Activated T-cell treated with anti-CD3 and anti-CD28 coated beads, Interleukin-2, amount 50 U/mL, for 48 hours (primary cell): ENCODE measurements at places on chromosomes 11 and 22.

DNA sequence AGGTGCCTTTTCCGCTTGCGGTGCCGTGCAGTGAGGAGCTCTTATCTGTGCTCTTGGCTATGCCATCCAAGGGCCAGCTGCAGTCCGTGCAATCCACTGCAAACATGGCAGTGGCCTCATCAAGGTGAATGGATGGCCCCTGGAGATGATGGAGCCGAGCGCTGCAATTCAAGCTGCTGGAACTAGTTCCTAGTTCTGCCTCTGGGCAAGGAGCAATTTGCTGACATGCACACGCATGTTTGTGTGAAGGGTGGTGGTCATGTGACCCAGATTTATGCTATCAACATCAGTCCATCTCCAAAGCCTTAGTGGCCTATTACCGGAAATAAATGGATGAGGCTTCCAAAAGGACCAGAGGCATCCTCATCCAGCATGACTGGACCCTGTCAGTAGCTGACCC lies 3.1 kb upstream of the EHD1 start:
- no peak for DNase-seq

GRCh38 chr22:35043252-35043933 lies 22.6 kb upstream of the ISX start:
- DNase-seq = no peak

DNA sequence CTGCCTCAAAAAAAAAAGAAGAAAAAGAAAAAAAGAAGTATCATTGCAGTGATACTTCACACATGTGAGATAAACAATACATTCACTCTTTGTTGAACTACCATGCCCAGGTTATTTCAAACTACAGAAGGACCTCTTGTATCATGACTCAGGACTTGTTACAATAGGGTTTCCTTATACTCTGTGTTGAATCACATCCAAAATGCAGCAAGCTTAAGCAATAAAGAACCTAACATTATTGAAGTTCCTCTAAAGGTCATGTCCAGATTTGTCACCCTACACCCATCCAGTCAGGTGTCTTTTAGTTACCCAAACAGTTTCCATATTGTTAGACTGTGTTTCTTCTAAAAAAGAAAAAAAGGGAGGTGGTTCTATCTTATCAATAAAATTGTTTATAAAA lies 26.9 kb upstream of the ALKBH3 start:
- no peak for DNase-seq

GRCh38 chr11:111308140-111308539 lies 9.8 kb downstream of the POU2AF3 start:
- DNase-seq = no peak

GRCh38 chr11:110356762-110357671 lies 60.6 kb upstream of the RDX start:
- no peak for DNase-seq

DNA sequence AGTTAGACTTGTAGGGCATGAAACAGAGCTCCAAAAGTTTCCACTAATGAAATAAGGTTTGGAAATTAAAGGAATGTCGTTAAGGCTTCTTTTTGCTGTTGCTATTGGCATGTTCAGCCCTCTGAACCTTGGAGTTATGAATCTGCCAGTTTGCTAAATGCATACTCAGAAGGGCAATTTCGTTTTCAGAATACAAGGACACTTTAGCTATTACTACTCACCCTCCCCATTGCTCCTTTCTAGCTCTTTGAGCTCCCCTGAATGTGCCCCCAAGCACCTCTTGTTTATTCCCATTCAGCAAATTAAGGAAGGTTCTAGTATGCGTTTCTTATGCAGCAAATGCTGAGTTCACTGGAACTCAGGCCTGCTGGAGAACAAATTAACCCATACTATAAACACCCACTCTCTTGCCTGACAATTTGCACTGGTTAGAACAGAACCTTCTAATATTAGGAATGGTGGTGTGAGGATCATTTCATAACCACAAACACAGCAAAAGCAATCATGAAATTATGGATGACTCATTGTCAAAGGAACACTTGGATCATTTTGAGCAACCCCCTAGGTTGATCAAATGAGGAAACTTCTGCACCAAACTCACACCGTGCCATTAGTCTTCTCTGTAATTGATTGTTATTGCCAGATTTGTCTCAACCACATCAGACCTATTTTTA lies 26.2 kb upstream of the LIN7C start:
- no peak for DNase-seq

- DNase-seq = no peak
Measured at GRCh38 chr22:28015676-28016601, 96.9 kb upstream of the PITPNB start.

DNA sequence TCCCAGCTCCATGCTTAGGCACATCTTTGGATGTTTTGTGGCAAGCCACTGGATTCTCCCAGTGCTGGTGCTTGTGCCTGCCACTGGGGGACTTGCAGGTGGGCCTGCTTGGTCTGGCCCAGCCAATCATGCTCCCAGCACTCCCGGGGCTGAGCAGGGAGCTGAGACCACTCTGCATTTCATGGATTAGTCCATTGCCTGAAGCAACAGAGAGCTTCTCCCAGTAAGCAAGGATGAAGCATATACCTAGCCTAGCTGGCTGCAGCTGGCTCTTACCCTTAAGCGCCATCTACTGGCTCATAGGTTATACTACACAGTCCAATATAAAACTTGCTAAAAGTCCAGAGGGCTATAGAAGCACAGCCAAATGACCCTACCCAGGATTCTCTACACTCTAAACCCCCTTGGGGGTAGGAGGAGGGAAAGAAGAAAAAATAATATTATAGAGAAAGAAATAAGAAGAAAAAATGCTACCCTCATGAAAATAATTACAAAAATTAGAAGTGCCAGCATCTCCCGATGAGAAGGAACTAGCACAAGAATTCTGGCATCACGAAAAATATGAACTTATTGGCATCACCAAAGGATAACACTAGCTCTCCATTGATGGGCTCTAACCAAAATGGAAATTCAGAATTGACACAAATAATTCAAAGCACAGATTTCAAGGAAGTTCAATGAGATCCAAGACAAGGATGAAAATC lies 275.3 kb downstream of the C11orf87 start:
- DNase-seq = no peak

- DNase-seq = no peak
Measured at GRCh38 chr22:43148581-43148980, 2.8 kb upstream of the TSPO start.

- no peak for DNase-seq
Measured at GRCh38 chr22:26927821-26928220, 270.4 kb downstream of the MIAT start.

GRCh38 chr11:45341372-45341771 lies 55.2 kb upstream of the SYT13 start:
- no peak for DNase-seq

DNA sequence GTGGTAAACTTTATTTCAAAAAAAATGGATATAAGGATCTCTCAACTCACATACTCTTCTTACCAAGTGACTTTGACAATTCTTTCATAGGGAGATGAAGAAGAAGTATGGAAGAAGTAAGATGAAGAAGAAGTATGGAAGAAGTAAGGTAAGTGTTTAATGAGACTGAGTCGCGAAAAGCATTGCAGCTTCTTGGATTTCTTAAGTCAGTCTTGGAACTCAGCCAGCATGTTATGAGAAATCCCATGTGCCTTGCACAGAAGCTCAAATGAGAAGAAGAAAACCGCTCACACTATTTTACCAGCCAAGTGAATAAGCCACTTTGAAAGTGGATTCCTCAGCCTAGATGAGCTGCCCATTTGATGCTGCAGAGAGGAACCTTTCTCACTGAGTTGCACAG lies 332.0 kb upstream of the CCDC179 start:
- DNase-seq = no peak

DNA sequence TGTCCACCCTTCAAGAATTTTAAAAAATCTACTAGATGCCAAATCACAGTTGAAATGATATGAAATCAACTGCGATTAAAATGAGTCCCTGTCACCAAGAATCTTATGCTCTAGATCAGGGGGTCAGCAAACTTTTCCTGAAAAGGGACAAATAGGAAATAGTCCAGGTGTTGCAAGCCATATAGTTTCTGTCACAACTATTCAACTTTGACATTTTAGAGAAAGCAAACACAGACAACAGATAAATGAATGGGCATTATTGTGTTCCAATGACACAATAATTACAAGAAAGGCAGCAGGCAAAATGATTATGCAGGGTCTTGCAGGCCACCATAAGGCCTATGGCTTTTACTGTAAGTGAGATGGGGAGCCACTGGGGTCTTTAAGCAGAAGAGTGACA lies 58.6 kb downstream of the IMMP1L start:
- DNase-seq = no peak

GRCh38 chr11:363948-364761 lies 5.1 kb upstream of the B4GALNT4 start:
- peak; percentile 70 for DNase-seq

DNA sequence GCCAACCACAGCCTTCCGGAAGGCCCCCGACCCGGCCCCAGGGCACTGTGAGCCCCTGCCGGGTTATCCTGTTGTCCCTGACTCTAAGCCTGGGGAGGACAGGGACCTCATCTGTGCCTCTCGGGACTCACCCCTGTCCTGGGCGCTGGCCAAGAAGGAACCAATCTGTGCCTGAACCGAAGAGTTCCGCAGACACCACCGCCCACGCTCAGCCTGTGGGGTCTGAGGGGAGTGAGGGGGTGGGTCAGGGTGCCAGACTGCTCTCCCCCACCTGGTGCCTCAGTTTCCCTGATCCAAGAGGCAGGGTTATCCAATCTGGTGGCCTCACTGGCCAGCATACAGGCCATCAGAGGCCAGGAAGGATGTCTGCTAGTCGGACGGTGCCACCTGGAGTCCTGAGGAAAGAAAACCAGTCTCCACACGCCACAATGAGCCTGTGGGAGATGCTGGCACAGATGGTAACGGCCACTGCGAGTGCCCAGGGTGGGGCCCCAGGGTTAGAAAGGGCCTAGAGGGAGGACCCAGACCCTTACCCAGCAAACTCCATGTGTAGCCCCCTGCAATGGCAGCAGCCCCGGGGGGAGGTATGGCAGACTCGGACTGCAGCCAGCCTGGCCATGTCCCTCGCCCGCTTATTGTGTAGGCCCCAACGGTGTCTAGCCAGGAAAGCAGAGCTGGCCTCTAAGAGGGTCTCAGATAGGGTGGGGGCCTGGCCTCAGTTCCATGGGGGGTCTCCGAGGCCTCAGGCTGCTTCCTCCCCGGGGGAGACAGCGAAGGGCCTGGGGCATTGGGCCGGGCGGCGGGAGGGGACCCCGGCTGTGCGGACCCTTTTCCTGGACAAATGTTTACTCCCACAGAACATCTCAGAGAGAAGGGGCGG lies 827 bp upstream of the TNNT3 start:
- DNase-seq = peak; percentile 28

GRCh38 chr22:35617137-35617755 lies at the start of gene MB:
MB (minus strand) TSS chr22:35617329; CDS start chr22:35617257, 72 bp downstream.
- DNase-seq = no peak

DNA sequence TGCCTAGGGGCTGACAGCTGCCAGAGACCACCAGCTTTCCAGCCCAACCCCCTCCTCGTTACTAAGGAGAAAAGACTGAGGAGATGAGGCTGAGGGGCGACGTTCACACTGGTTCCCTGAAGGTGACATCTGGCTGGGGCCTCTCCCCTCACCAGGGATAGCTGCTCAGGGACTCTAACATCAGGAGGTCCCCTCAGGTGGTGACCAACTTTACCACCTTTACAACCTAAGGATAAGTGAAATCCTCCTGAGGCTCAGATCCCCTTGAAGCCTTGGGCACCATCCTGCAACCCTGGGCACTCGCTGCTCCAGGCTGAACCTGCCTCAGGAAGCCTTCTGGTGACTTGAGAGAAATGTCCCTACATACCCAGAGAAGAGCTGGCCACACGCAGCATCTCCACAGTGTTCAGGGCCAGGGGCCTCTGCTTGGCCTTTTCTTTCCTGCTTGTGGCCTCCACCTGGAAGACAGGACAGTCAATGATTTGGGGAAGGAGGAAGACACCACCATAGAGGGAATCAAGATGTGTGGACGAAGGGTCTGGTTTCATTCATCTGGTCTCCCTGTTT lies 12.4 kb upstream of the PPM1F start:
- no peak for DNase-seq

GRCh38 chr11:65625628-65626342 lies 10.2 kb downstream of the PCNX3 start:
- DNase-seq = peak; percentile 65

GRCh38 chr22:23155831-23156230 lies 10.6 kb downstream of the RAB36 start:
- DNase-seq = no peak

GRCh38 chr22:28188178-28188879 lies 269.3 kb upstream of the PITPNB start:
- no peak for DNase-seq

- DNase-seq = no peak
Measured at GRCh38 chr11:7577291-7578190, 63.7 kb downstream of the PPFIBP2 start.

GRCh38 chr22:42217752-42218280 lies 52.6 kb downstream of the TCF20 start:
- DNase-seq = no peak

GRCh38 chr11:7849018-7849417 lies 52.3 kb upstream of the OR5P2 start:
- DNase-seq = no peak

DNA sequence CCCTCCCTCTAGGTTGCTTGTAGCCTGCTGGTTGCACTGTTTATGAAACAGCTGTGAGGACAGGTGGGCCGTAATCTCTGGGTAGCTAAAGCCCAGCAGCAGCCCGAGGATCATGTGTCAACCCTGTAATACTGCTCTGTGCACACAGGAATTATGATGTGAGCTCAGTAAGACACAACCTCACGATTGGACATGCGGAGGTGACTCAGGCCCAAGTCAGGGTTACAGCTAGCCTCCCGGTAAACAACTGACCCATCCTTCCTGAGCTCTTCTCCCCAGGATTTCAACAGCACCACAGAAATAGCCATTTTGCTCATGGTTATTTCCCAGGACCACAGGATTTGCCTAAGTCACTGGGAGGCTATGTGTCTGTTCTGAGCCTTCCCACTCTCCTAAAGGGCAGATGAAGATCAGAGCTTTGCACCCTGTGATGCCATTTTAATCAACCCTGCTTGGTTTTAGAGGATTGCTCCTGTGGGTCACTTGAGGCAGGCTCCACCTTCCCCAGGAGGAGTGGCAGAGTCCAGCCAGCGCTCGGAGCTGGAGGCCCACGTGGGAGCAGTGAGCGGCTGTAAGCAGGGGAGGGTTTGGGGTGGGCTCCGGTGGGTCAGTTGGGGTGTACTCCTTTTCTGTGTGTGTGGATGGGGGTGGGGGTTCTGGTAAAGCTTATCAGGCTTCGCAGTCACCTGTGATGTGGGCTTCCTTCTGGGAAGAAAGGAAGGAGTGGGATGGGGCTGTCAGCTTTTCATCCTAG lies at the start of gene AMPD3:
TSS of gene AMPD3 (plus strand) at position 387 of the 754 bp plus-strand sequence. CDS start 6,256 bp downstream, outside the sequence.
- peak; percentile 55 for DNase-seq
